ENCODE measurements at places on chromosomes 4 and X.

DNA sequence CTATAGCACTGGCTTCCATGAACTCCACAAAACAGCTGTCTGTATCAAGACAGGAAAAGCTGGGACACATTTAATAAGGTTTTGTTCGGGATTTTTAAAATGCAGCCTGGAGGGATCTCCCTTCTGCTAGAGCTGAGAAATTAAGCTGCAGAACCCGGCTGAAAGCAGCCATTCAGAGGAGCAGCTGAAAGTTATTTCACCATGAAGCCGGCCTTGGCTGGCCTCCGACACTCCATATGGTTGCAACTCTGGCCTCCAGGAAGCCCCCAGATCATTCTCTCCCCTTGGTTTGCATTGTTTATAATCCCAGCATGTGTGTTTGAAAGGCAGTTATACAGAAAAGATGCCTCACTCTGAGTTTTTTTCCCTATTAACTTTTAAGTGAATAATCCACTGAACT lies 239.4 kb downstream of the SPATA18 start:
- no peak for DNase-seq

- no peak for DNase-seq
These were observed 29.0 kb downstream of the TFDP3 start for GRCh38 chrX:133189195-133189594.

DNA sequence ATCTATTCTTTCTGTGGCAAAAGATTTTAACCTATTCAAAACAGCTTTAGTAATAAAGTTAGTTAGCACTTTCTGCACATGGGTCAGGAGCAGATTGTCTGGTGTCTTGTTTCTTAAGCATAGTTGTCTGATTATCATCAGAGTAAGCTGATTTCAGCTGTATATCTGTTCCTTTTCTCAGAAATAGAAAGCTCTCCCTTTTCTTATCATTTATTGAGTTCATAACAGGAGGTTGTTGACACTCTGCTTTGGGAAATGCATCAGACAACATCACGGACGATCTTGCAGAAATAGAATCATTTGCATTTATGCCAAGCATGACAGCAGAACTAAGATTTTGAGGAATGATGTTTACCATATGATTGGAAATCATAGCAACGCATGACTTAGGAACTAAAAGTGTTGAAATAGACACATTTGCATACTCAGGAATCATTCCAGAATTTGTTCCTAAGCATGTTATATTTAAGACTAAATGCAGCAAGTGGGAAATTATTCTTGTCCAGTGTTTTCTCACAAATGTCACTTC lies 66.7 kb downstream of the RBMX2 start:
- no peak for DNase-seq

GRCh38 chr4:177419434-177419833 lies 22.8 kb downstream of the AGA start:
- no peak for DNase-seq

DNA sequence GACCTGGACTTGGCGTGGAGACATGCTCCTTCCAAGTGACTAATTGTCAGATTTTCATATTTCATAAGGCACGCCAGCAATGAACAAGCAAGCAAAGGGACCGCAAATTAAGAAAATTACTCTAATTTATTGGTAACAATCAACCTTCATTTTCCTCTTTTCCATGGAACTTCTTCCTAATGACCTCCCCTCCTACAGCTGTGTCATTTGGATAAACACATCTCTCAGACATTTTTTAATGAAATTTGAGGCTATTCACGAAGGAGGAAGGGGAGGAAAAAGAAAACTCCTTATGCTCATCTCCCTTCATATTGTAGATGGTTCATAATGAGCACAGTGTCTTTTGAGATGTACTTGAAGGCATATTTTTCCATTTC lies 38.6 kb upstream of the TLR3 start:
- DNase-seq: no peak

DNA sequence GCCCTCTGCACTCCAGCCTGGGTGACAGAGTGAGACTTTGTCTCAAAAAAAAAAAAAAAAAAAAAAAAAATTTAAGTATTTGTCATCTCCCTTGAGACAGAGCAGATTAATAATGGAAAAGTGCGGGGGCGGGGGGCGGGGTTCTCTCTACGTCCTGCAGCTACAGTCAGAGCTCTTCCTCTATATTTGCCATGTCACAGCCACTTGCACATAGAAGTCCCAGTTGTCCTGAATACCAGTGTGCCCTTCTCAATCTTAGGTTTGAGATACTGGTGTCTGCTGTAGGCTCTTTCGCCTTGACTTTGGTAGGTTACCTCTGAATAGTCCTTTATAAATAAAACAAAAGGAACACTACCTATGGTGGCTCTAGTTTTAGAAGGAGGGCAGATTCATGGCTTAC lies 237.8 kb upstream of the PGRMC2 start:
- DNase-seq: peak; percentile 69

- DNase-seq: no peak
These were observed 57.1 kb downstream of the ELF4 start for GRCh38 chrX:130053236-130053635.

DNA sequence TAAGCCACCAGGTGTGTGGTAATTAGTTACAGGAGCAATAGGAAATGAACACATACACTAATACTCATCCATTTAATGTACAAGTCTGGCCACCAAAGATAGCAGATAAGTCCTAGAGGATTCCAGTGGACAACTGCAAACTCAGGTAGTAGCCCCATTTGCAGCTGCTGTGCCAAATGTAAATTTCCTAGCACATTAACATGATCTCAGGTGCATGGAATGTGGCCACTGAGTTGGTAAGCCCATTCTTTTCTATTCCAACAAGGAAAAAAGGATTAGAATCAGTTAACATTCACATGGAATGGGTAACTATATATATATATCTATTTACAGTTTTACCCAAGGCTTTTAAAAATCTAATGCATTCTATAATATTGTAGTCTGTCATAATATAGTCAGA lies 23.3 kb upstream of the FRAS1 start:
- DNase-seq: no peak

- no peak for DNase-seq
These were observed 8.7 kb downstream of the PYURF start for GRCh38 chr4:88514557-88515511.

DNA sequence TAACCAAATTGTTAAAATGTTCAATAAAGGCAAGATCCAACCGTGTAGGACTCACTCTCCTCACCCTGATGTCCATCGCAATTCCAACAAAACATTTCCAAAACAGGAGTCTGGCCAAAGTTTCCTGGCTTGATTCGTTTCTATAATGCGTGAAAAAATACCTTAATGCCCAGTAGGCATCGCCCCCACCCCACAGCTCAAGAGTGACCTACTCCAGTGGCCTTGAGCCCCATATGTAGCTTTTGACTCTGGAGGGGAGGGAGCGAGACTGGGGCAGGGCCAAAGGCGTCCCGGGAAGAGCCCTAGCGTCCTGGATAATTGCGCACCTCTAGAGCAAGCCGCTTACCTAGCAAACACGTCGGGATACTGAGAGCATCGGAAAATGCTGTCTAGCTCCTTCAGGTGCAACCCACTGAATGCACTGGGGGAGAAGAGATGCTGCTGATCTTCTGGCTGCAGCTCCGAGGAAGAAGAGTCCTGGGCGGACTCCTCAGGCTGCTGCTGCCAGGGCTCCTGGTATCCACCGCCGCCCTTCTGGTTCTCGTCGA lies 55.6 kb upstream of the NKAP start:
- no peak for DNase-seq

- DNase-seq: peak; percentile 59
These were observed 135.3 kb downstream of the SHROOM3 start for GRCh38 chr4:76570141-76570973.

DNA sequence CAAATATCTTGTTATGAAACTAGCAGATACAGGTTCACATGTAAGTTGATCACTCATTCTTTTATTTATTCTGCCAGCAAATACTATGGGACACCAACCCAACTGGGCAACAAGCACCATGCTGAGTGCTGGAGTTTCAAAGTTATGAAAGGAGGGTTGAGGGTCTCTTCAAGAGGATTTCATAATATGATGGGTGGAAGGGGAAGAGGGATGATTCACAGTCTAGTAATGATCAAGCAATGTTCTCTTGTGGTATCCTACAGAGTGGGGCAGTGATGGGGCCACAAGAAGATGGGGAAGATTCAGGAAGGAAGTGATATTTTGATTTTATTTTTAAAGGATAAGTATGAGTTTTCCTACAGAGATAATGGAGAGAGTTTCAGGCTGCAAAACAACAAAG lies 46.2 kb upstream of the TXK start:
- DNase-seq: peak; percentile 70

- DNase-seq: no peak
These were observed 6.9 kb upstream of the RAP2C start for GRCh38 chrX:132226169-132226568.

GRCh38 chr4:142485452-142485851 lies 360.6 kb downstream of the INPP4B start:
- DNase-seq: no peak

DNA sequence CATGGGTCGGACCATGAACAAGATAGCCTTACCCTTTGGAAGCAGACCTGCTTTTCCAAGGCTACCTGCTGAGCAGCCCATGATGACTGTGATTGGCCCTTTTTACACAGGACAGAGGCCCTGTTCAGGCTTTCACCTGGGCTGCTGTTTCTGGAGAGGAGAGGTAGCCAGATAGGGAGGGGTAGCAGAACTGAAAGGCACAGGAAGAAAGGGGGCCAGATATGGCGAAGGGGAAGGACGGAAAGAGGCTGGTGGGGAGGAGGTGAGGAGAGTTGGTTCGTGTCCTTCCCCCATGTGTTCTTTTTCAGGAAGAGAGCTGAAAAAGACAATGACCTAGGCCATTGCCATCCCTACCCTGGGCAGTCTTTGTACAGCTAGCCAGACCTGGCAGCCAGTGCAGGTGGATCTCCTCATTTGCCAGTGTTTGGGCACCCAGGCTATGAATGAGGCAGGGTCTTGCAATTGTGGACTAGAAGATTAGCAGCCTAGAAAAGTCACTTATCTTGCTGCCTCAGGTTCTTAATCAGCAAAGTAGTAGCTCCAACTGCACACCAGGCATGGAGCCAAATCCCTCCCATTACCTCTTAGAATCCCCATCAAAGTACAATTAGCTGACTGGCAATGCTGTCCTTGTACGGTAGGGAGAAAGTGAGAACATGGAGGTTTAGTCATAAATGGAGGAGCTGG lies 139.6 kb downstream of the AMMECR1 start:
- no peak for DNase-seq

- DNase-seq: no peak
These were observed 35.7 kb upstream of the TSPAN5 start for GRCh38 chr4:98694076-98694475.

DNA sequence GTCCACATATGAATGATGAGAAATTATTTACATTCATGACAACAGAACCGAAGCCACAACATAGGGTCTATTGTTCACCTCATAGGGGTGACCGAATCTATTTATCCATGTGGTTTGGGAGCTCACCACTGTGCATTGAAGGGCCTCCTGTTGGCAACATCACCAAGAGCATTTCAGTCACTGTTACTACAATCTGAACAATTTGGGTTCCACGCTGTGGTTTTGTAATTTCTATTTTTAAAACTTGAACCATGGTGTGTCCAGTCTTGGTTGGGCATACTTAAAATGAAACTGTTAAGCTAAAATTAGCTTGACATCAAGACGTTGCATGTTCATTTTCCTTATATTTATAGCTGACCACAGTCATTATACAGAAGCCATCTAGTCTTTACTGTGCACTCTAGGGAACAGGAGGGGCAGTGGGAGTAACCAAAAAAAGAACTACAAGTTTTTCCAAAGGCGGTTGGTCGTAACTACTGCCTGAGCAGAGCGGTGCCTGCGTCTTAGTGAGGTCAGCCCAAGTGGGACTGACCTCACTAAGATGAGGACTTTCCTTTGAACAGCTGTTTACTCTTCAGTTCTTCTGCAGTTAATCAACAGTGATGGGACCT lies 192.1 kb downstream of the SPRY1 start:
- DNase-seq: peak; percentile 25

DNA sequence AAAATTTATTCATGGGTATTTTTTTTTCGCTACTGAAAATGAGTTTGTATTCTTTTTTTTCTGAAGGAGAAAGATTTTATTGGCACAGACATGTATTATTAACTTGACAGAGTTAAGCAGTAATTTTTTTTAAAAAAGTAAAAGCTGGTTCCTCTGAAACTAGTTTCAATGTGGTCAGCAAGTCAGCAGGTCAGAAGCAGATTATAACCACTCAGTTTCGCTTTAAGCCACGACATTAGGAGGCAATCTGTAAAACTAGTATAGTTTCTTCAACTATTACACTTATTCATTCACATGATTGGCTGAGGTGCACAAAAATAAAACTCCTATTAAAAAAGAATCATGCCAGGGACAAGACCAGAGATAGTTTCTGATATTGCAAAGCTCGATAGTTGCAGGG lies 714.2 kb upstream of the PCDH7 start:
- no peak for DNase-seq

- no peak for DNase-seq
These were observed 24.3 kb downstream of the TMEM154 start for GRCh38 chr4:152655272-152656129.

- no peak for DNase-seq
These were observed 844.4 kb downstream of the ARAP2 start for GRCh38 chr4:35399912-35400311.

GRCh38 chr4:54561940-54562339 lies 95.8 kb upstream of the KIT start:
- no peak for DNase-seq

DNA sequence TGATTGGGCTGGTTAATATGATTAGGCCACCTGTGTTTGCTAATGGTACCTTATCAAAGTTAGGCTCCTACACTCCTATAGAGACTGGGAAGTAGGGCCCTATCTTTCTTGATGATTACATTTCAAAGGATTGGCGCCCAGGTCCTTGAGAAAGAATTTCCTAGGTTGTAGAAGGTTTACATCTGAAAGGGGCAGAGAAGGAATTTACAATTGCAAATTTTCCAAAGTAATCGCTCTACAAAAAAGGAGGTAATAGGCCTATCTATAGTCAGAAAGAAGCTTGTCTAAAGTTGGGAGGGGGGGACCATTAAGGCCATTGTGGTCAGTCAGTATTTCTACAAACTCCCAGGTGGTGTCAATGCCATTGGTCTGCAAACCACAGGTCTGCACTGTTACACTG lies 638.4 kb downstream of the IL1RAPL1 start:
- no peak for DNase-seq

GRCh38 chr4:76585272-76585671 lies 150.2 kb downstream of the SHROOM3 start:
- DNase-seq: peak; percentile 78

GRCh38 chr4:20091781-20092180 lies 159.9 kb upstream of the SLIT2 start:
- no peak for DNase-seq

- no peak for DNase-seq
These were observed 6.7 kb downstream of the STATH start for GRCh38 chr4:70002507-70002906.

DNA sequence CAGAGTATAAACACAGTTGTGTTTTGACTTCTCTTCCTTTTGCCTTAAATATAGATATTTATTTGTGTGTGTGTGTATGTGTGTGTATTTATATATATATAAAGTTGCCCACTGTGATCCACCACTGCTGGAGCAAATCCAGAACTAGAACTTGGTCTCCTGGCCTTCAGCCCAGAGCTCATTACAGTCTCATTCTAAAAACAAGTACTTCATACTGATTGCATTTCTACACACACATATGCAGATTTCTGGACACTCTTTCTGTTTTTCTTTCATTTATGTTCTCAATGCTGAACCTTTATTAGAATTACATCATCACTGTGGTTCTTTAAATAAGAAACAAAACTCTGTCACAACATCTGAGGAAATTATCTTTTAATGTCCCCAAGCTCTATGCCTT lies 381 bp downstream of the TXK start:
- DNase-seq: peak; percentile 51

Measured in fibroblast of skin of scalp (primary cell).